ENCODE measurements at places on chromosomes 13 and 19.

DNA sequence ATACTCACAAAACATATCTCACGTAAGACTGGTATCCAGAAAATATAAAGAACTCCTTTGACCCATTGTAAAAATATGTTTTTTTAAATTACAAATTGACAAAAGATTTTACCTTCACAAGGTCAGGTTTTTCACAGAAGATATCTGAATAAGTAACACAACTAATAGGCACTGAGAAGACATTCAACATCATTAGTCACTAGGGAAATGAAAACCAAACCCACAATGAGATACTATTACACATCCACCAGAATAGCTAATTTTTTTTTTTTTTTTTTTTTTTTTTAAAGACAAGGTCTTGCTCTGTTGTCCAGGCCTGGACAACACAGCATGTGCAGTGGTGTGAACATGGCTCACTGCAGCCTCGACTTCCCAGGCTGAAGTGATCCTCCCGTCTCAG lies 157.5 kb downstream of the MIPEP start:
- no peak for DNase-seq

DNA sequence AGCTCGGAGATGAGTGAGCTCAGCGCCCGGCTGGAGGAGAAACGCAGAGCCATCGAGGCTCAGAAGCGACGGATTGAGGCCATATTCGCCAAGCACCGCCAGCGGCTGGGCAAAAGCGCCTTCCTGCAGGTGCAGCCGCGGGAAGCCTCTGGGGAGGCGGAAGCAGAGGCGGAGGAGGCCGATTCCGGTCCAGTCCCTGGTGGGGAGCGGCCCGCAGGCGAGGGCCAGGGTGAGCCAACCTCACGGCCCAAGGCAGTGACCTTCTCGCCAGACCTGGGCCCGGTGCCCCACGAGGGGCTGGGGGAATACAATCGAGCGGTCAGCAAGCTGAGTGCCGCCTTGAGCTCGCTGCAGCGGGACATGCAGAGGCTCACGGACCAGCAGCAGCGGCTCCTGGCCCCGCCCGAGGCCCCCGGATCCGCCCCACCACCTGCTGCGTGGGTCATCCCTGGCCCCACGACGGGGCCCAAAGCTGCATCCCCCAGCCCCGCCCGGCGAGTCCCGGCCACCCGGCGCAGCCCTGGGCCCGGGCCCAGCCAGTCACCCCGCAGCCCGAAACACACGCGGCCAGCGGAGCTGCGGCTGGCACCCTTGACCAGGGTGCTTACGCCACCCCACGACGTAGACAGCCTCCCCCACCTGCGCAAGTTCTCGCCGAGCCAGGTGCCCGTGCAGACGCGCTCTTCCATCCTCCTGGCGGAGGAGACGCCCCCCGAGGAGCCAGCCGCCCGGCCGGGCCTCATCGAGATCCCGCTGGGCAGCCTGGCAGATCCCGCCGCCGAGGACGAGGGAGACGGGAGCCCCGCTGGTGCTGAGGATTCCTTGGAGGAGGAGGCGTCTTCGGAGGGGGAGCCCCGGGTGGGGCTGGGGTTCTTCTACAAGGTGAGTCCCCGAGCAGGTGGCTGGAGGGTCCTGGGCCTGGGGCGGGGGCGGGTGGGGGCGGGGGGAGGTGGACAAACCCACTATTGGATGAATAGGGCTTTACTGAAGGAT lies 16.8 kb downstream of the XAB2 start:
- no peak for DNase-seq

GRCh38 chr19:51207747-51208146 lies 17.1 kb upstream of the CD33 start:
- no peak for DNase-seq

DNA sequence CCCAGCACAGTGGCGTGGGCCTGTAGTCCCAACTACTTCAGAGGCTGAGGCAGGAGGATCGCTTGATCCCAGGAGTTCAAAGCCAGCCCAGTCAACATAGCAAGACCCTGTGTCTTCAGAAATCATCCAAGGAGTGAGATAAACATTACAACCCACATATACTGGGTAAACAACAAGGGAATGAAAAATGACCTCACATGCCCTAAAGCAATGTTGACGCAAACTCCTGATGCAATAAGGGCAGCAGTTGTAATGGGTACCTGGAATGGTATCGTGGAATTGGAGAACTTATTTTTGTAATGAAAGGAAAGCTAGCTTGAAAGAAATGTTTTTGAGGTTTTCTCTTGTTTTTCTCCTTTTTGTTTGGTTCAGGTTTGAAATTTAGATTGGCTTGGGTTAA lies 24.5 kb upstream of the LGALS16 start:
- DNase-seq = no peak

DNA sequence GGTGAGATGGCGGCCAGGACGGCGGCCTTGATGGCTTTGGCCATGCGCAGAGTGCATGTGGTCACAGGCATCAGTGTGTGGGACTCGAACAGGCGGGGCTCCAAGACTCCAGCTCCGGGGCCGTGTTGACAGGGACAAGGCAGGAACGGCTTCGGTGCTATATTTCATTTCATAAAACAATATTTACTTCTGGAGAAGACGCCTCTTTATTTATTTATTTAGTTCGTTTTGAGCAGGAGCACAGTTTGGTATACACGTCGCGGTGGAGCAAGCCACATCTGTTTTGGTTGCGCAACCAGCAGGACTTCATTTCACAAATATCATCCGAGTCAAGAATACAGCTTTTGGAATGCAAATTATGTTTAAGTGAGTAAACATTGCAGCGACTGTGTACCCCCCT lies 166.7 kb upstream of the TSHZ3 start:
- DNase-seq = no peak

DNA sequence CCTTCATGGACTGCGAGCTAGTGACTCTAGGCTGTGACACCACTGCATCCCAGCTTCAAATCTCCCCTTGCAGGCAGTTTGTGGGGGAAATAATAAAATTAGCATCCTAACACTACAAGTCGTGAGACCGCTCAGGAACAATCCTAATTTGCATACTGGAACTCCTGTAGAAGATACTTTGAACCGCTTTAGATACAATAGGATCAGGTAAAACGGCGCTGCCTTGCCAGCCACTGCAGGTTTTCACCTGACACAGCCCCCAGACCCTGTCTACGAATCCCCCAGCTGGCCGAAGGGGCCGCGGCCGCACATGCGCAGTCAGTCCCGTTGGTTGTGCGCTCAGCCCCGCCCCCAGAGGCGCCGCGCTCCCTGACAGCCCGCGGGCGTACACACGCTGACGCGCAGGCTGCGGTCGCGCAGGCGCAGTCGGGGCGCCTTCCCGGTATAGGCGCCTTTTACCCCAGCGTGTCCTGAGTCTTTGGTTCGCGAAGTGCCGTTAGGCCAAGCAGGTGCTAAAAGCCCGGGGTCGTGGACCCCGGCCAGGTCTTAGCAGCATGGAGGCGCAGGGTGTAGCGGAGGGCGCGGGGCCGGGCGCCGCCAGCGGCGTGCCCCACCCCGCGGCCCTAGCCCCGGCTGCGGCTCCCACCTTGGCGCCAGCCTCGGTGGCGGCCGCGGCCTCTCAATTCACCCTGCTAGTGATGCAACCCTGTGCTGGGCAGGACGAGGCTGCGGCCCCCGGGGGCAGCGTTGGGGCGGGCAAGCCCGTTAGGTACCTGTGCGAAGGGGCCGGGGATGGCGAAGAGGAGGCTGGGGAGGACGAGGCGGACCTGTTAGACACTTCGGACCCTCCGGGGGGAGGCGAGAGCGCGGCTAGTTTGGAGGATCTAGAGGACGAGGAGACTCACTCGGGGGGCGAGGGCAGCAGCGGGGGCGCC lies at the start of gene RFXAP:
TSS of gene RFXAP (plus strand) at position 419 of the 935 bp plus-strand sequence. CDS start at position 555, 136 bp downstream.
- peak; percentile 88 for DNase-seq

GRCh38 chr19:53646144-53646543 lies 14.3 kb downstream of the DPRX start:
- DNase-seq = no peak

DNA sequence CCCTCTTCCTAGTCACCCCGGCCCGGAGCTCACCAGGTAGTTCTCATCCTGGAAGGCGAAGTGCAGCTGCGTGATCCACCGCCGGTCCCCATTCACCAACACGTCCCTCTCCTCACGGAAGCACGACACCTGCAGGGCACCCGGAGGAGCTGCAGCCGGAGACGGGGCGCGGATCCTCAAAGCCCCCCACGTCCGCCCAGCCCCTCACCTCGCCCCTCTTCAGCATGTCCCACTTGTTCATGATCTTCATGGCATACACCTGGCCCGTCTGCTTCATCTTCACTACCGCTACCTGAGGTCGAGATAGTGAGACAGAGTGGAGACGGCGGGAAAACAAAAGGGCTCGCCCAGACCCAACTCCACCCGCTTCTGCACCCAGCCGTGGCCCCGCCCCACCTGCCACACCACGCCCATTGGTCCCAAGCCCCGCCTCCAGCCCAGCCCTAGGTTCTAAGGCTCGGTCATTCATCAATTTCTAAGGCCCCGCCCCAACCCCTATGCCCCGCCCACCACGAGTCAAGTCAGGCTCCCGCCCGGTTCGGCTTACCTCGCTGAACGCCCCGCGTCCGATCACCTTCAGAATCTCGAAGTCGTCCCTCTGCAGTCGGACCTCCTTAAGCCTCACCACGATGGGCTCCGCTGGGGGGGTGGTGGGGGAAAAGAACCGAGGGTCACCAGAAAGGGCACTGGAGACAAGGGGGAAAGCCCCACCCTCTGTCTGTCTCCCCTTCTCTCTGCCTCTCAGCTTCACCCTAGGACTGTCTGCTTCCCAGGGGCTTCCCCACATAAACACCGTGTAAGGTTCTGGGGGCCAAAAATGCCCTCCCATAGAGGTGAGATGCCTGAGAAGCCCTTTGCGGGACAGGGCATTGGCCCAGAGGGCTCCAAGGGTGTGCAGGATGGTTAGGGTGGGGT lies 2.8 kb downstream of the DMPK start:
- DNase-seq = peak; percentile 88

- DNase-seq = peak; percentile 71
Measured at GRCh38 chr19:49567861-49568441, 12.4 kb downstream of the NOSIP start.

- no peak for DNase-seq
Measured at GRCh38 chr13:47038188-47038587, 141.3 kb upstream of the HTR2A start.

DNA sequence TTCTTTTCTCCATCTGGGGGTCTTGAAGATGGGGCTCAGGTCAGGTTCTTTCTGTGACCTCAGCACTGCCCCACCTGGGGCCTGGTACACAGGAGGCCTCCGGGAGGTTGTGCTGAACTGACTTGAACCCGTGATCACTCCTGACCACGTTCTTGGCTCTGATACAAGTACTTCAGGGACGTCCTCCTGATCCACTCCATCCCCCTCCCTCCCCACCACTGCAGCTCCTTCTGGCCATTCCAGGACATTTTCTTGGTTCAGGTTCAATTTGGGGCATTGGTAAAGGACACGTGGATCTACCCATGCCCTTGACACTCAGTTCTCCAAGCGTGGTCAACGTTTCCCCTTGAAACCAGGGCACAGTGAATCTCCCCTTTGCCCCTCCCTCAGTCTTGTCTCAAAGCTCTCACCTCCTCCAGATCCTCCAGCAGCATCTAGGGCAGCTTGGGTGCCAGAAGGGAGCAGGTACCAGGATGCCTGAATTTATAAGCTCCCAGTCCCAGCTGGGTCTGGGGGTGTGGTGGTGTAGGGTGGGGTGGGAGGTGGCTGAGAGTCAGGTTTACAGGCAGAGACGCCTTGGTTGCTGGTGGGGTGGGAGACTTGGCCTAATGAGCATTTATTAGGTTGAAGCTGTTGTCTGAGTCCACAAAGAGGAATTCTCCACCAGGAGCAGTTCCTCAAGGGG lies at the start of gene KLK15:
TSS of gene KLK15 (minus strand) at position 458 of the 685 bp plus-strand sequence. CDS start 2,082 bp downstream, outside the sequence.
- DNase-seq = no peak

- DNase-seq = no peak
Measured at GRCh38 chr19:18282021-18282787, 782 bp upstream of the JUND start.

DNA sequence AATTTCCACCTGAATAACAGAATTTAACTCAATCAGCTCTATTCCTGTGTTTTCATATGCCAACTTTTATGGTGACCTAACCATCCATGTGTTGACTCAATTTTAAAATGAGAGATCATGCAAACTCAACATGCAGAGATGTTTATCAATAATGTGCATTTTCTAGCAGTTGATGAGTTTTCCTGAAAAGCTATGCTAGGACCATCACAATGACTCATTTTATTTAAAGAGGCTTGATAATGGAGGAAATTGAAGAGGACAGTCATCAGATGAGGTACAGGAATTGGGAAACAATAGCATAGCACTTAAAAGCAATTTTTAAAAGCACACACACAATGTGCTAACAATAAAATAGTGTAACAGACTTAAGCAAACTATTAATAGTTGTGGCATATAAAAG lies 127.1 kb downstream of the VWA8 start:
- no peak for DNase-seq

DNA sequence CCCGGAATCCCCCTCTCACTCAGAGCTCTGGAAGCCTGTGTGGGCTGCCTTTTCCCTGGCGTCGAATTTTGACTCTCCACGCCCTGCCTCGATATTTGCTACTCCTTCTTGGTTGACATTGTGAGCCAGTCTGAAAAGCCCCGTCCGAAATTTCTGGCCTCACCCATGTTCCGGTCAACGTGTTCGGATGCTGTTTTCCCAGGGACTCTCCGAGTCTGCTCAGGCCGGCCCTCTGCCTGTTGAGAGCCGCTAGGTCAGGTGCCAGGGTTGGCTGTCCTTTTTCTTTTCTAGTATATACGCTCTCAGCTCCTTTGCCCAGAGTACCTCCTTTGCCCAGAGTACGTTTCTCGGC lies 6.8 kb upstream of the DGKH start:
- peak; percentile 43 for DNase-seq

GRCh38 chr13:113852536-113853517 lies 11.0 kb downstream of the GAS6 start:
- no peak for DNase-seq

DNA sequence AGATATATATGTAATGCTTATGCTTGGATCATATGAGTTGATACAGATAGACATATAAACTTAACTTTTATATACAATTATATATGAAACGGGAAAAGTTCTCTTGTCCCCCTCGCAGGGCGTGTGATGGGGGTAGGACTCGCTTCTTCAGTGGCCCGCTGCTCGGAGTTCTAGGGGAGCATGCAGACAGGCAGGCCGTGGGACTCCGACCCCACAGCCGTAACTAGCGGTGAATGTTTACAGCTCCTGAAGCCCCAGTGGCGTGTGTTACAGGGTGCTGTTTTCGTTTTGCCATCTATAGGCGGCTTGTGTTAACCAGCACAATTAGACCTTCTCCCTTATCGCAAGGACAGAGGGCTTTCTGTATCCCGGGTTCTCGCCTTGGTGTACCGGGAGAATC lies 1899.8 kb downstream of the PCDH9 start:
- no peak for DNase-seq

DNA sequence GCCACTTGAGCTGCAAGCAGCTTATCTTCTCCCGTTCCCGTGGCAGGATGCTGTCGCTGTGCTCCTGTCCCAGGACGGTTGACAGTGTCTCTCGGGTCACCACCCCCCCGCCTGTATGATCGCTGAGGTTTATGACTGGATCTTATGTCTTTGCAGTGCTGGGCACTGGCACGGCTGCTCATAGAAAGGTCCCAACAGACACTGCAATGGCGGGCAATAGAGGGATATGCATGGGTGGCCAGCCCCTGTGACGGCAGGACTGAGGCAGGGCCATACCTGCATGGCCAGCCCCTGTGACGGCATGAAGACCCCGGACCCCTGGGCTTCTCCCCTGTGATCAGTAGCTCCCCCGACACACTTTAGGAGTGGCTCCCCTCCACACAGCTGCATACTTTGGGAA lies 307.2 kb downstream of the TEX29 start:
- DNase-seq = no peak

GRCh38 chr13:44212633-44213396 lies 160.8 kb upstream of the SERP2 start:
- no peak for DNase-seq
